Stimulated activated CD8-positive, alpha-beta memory T cell treated with anti-CD3 and anti-CD28 coated beads, Interleukin-4, amount 100 ng/mL, for 1 hour (primary cell): ENCODE measurements at places on chromosomes 1 and 21.

GRCh38 chr1:40929155-40929554 lies 50.3 kb upstream of the CTPS1 start:
- no peak for DNase-seq

DNA sequence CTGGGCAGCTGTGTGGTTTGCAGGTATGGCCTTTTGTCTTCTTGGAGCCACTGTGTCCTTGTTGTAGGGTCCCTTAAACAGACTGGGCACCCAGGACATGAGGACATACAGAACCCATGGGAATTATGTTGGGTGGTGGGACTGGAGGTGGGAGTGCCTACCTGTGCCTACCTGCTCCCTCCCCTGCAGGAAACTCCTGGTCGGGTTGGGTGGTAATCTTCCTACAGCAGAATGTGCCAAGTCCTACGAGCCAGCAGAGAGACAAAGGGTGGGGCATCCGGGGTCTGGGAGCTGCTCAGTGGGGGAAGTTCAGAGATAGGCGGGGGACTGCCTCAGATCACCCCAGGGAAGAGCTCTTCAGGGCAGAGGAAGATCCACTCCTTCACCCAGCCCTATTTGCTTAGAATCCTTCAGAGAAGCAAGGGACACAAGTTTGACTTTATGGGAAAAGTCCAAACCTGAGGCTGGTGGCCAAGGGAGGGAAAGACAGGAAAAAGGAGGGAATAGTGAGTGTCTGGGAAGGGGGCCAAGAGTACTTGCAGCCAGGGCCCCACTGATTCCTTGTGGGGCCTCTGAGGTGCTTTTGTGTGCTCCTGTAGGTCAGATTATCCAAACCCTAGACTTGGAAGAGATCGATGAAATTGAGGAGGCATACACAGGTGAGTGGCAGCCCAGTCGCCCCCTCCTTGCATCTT lies 58.3 kb downstream of the KIF21B start:
- no peak for DNase-seq

- DNase-seq: no peak
These were observed 141.9 kb upstream of the PTBP2 start for GRCh38 chr1:96579636-96580035.

GRCh38 chr1:225766967-225767633 lies 10.5 kb upstream of the SRP9 start:
- no peak for DNase-seq

DNA sequence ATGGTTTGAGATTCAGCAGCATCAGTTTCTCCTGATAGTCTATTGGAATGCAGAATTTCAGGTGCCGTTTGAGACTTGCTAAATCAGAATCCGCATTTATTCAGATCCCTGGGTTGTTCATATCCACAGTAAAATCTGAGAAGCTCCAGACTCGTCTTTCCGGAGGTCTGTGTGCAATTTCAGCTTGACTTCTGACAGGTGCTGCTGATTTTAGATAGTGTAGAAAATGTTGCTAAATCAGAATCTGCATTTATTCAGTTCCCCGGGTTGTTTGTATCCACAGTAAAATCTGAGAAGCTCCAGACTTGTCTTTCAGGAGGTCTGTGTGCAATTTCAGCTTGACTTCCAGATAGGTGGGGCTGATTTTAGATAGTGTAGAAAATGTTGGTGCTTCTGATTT lies 113.7 kb downstream of the PAPPA2 start:
- DNase-seq: no peak

DNA sequence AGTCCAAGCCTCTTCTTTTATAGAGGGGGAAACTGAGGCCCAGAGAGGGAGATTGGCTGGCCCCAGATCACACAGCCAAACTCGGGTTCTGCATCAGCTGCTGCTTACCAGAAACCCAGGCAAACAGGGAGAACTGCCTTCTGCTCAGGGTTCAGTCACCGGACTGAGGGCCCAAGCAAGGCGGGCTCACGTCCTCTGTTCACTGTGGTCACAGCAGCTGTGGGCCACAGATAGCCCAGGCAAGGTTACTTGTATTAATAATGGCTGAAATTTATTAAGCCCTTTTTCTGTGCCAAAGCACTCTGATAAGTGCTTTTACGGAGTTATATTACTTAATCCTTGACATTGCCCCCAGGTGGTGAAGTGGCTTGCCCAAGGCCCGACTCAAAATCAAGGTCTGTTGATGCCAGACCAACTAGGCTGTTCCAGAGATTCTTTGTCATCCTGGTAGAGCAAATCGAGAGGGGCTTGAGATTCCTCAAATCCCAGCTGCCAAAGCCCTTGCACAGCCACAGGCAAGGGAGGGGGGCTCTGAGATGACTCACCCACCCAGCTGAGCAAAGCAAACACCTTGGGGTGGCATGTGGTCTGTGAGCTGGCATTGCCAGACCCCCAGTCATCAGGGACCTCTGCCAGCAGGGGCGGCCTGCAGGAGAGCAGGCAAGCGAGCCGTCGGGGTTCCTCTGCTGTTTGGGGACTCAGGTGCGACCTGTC lies 36.5 kb downstream of the EPHB2 start:
- no peak for DNase-seq

DNA sequence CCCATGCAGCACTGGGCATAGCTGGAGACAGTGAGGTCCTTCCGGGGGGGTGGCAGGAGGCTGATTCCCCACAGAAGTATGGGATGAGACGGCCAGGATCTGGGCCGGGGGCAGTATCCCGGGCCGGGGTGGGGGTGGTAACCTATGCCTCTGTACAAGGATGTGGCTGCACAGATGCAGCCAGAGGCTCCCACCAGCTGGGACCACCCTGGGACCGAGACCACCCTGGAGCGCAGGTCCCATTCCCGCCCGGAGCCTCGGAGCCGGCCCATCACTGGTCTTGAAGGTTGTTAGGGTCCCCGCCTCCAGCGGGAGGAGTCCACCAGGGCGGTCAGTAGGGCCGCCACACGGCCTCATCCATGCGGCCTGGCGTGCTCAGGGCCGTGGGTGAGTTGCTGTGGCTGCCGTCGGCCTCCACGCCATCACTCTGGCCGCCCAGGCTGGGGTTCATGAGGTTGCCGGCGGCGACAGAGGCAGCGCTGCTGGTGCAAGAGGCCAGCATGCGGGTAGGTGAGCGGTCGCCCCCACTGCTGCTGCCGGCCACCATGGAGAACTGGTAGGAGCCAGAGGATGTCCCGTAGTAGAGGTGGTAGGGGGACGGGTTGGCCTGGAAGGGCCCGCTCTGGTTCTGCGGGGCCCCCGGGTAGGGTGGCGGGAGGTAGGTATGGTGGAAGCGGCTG lies 28.1 kb downstream of the RUNX3 start:
- DNase-seq: no peak

DNA sequence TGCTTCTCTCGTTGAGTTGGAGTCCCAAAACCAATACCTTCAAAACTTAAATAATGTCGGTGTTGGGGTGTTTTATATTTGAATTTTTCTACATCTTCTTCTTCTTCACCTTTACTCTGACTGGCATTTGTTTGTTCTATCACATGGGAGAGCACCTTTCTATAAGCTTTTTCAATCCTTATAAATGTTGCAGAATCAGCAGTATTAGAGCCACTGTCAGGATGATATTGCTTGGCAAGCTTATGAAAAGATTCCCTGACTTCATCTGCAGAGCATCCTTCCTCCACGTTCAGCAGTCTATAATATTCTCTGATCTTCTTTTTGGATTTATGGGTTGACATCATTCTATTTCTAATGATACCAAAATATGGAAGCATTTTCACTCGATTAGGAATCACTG lies 2.6 kb downstream of the DNAJC28 start:
- DNase-seq: no peak

DNA sequence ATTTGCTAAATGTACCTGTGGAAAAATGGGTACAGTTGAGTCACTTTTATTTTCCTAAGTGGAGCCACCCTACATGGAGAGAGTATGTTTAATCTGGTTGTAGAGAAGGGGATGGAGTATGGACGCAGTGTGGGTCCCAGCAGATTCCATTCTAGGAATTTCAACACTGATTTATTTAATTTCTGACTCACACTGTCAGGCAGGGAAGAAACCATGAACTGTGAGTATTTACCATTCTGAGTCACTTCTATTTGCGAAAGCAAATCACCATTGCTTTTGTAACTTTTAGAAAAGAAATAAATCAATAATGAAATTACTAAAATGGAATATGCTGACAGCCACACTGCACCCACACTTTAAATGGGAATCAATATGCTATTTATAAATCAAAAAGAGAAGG lies 339.0 kb downstream of the DSCAM start:
- no peak for DNase-seq

DNA sequence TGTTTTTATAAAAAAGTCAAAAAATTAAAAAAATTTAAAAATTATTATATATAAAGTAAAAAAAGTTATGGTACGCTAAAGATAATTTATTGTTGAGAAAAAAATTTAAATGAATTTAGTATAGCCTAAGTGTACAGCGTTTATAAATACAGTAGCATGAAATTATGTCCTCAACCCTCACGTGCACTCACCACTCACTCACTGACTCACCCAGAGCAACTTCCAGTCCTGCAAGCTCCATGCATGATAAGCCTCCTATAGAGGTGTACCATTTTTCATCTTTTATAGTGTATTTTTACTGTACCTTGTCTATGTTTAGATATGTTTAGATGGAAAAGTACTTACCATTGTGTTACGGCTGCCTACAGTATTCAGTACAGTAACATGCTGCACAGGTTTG lies 5.1 kb downstream of the DISC1 start:
- no peak for DNase-seq

GRCh38 chr1:117044217-117044616 lies 15.9 kb upstream of the TTF2 start:
- no peak for DNase-seq

GRCh38 chr1:170929835-170930554 lies 5.3 kb upstream of the MROH9 start:
- DNase-seq: no peak

DNA sequence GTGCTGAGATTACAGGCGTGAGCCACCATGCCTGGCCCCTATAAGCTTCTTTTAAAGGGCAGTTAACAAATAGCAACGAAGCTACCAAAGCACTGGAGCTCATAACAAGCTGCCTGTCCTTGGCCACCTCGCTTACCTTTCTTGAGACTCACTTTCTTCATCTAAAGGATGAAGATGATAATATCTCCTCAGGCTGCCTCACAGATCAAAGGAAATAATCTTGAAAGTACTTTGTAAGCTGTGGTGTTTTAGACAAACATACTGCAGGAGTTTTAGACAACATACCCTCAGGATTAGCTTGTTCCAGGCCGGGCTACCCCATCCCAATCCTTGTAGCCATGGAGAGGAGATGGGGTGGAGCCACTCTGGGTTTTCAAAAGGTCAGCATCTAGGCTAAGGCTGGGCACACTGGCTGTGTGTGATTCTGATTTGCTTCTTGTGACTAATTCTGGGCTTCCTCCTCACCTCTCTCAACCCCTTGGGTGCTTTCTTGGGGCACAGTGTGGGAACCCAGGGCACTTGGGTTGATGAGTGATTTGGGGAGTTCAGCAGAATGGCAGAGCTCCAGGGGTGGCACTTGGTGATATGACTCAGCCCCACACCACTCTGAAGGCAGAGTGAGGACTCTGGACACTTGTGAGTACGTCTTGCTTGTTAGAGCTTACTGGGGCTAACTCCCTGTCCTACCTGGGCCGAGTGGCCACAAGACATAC lies 5.2 kb downstream of the GPR25 start:
- no peak for DNase-seq
